ENCODE measurements at places on chromosomes 3 and 15. TPM values are rescaled to one million over a fixed set of nuclear protein-coding genes. Genes with fewer than 3 reads are reported as not detected.

HGD gene
- total RNA-seq: 0.65 TPM

KBTBD13 gene
- total RNA-seq: not detected

SPINK8 gene
- total RNA-seq: not detected

EPHA3 gene
- total RNA-seq: not detected

CADM2 gene
- total RNA-seq: 0.59 TPM

UROC1 gene
- total RNA-seq: not detected

ZPLD1 gene
- not detected for total RNA-seq

OR5H1 gene
- total RNA-seq: not detected

CCK gene
- 2.7 TPM for total RNA-seq

CCDC54 gene
- total RNA-seq: not detected

PIF1 gene
- total RNA-seq: 54.8 TPM

MUC4 gene
- 84.4 TPM for total RNA-seq

HTR3E gene
- total RNA-seq: not detected

PSTPIP1 gene
- total RNA-seq: not detected

BRK1 gene
- 109 TPM for total RNA-seq

DNA sequence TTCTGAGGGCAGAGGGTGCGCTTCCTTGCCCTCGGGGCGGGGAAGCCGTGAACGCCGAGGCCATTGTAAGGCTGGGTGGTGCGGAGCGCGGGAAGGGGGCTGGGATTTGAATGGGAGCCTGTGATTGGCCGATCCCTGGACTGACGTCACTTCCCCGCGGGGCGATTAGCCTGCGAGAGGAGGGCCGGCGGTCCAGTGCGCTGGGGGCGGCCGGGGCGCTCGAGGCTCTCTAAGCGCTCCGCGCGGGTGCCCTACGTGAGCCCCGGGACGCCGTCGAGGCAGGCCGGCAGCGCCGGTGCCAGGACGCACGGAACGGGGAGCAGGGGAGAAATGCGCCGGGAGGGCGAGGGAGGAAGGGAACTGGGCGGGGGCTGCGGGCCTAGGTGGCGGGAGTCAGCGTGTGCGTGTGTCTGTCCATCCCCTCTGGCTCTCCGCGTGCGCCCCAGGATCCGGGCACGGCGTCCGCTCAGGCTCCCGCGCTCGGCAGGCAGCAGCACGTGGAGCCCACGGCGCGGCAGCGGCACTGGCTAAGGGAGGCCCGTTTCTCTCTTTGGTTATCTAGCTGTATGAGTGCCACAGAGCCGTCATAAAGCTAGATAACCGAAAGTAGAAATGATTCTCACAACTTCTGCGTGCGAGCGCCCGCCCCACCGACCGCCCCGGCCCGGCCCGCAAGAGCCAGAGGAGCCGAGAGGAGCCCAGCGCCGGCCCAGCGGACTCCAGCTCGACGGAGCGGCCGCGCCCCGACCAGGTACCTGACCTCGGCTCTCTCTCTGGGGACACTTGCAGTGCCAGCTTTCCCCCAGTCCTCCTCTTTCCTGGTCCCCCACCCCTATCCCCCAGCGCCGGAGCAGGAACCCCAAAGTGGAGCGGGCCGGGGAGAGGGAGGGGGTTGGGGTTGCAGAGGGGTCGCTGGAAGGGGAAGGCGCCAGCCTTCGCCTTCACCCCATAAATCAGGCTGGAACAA is 33.1 kb upstream of the POLG start:
- DNase-seq: no peak

DNA sequence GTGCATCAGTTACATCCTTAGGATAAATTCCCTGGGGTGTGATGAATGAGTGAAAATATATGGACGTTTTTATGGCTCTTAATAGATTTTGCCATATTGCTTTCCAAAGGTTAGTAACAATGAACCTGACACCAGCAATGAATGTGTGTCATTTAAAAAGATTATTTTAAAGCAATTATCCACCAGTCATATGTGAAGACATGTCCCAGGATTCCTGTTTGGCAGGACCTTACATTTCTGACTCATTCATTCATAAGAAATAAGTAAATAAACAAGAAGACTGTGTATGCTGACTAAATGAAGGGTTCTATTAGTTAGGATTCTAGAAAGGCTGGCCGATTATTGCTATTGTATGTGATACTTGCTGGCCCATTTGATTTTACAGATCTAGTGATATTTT is 201.5 kb downstream of the SOX2 start:
- DNase-seq: no peak

DNA sequence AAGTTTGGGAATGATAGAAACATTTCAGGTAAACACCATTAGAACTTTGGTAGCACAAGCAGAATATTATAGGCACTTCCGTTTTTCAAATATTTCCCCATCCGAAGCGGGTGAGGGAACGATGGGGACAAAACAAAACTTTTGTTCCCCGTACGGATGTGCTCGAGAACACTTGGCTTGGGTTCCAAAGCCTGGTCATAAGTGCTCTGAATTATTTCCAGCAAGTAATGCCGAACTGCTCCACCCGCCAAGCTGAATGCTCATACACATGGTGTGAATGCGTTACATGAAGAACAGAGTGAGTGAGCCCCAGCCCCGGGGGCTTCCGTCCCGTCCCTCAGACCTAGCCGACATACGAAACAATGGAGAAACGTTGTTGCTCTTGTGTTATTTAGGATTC is 438.2 kb upstream of the ARRDC4 start:
- no peak for DNase-seq

DNA sequence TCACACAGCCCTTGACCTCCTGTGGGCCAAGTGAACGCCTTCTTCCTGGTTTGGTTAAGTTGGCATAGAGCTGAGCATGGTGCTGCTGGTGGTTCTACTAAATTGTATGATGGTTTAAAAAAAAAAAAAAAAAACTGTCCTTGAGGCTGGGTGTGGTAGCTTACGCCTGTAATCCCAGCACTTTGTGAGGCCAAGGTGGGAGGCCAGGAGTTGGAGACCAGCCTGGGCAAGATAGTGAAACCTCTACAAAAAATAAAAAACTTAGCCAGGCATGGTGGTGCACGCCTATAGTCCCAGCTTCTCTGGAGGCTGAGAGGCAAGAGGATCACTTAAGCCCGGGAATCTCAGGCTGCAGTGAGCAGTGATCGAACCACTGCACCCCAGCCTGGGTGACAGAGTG is 58.9 kb upstream of the FLNB start:
- DNase-seq: no peak

DNA sequence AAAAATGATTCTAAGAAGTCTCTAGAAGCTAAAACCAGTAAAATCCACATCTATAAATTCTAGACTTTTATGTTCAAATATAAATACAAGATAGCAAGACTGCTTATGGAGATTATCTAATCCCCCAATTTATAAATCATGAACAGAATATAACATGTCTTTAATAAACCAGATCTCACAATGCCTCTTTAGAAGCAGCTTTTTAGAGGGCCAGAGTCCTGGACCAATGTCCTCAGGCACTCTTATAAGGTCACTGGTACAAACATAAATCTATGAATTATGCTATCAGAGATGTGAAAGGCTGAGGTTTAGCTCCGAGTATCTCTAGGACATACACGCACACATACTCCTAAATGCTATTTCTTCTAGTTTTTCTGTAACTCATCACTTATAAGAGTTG is 78.3 kb downstream of the ADAM10 start:
- no peak for DNase-seq

- DNase-seq: no peak
Measured at GRCh38 chr15:100900136-100900794, 18.9 kb upstream of the LRRK1 start.

DNA sequence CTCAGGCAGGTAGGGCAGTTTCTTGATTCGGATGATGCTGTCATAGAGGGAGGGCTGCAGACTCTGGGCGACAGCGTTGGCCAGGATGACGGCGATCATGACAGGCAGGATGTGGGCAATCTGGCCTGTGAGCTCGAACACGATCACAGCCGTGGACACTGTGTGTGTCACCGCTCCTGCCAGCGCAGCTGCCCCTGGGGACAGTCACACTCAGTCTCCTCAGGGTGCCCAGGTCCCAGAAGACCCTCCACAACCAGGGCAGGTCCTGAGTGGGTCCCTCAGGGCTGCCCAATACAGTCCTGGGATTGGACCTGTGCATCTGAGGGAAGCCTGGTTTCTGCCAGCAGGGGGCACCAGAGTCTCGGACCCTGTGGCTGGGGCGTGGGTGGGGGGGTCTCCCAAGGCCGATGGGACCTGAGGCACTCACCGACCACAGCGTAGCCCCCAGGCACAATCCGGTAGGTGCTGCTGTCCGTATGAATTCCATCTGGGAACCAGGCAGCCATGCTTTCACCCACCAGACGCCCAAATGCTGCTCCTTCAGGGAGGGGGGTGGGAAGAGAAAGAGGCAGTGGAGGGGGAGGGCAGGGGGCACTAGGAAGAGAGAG is 7.2 kb downstream of the CLCN2 start:
- DNase-seq: peak; percentile 54

GRCh38 chr3:65632414-65632813 is 406.3 kb downstream of the MAGI1 start:
- no peak for DNase-seq

- DNase-seq: no peak
Measured at GRCh38 chr3:158974904-158975303, 173.1 kb downstream of the MFSD1 start.

GRCh38 chr3:108030960-108031359 is 59.9 kb downstream of the CD47 start:
- no peak for DNase-seq

DNA sequence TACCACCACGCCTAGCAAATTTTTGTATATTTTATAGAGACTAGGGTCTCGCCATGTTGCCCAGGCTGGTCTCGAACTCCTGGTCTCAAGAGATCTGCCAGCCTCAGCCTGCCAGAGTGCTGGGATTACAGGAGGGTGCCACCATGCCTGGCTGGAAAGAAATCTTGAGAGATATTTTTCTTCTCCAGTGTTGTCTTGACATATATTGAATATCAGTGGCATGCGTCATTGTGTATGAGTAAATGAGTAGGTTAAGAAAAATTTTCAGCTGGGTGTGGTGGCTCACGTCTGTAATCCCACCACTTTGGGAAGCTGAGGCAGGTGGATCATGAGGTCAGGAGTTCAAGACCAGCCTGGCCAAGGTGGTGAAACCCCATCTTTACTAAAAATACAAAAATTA is 3.5 kb upstream of the PIF1 start:
- peak; percentile 48 for DNase-seq

GRCh38 chr3:43255662-43256061 is 30.7 kb upstream of the SNRK start:
- DNase-seq: no peak

- no peak for DNase-seq
Measured at GRCh38 chr15:88651136-88651732, 12.4 kb downstream of the ISG20 start.

- DNase-seq: peak; percentile 52
Measured at GRCh38 chr3:46699676-46700523, 1.3 kb upstream of the TMIE start.

GRCh38 chr3:197253238-197253947 is 45.0 kb downstream of the DLG1 start:
- no peak for DNase-seq

- DNase-seq: no peak
Measured at GRCh38 chr3:39098473-39099000, 8.9 kb downstream of the GORASP1 start.

DNA sequence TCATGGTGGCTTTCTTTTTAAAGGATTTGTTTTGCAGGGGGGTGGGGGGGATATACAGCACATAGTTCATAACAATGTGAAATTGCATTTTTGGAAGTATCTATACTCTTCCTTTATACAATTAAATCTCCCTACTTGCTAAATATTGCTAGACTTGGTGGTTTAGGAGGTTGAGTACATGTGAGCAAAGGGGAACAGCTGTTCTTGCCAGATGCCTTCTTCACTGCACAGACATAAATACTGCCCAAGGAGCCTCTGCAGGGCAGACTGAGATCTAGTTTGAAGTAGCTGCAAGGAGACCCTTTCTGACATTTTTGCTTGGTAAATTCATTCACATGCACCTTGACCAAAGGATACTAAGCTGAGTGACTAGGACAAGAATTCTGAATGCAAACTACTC is 228.6 kb upstream of the IL12A start:
- DNase-seq: no peak

GRCh38 chr3:17149076-17149475 is 264.3 kb downstream of the PLCL2 start:
- no peak for DNase-seq

- no peak for DNase-seq
Measured at GRCh38 chr3:60147249-60147950, 1097.6 kb upstream of the CFAP20DC start.

GRCh38 chr15:88480981-88481380 is 13.5 kb downstream of the MRPS11 start:
- no peak for DNase-seq

DNA sequence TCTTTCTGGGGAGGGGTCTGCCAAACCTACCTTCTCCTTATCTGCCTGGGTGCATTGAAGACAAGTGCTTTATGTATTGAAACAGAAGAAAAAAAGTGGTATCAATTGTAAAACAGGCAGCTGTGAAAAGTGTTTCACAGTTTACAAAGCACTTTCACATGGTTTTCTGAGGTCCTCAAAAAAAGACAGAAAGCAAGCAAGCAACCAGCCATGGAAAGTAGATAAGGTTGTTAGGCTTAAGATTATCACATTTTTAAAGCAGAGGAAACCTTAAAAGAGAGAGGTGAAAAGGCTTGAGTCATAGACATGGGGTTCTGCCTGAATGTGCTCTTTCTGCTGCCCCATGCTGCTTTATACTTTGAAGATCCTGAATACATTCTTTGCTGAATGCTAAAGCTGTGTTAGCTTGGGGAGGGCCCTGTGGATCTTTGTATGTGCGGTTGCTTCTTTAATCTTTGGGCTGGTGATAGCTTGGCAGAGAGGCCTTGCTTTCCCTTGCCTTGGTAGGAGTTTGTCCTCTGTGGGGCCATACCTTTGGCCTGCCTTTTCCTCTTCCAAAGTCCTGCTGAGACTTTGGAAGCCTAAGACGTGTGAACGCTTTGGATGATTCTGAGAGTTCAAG is 2.6 kb downstream of the SMAD3 start:
- no peak for DNase-seq

DNA sequence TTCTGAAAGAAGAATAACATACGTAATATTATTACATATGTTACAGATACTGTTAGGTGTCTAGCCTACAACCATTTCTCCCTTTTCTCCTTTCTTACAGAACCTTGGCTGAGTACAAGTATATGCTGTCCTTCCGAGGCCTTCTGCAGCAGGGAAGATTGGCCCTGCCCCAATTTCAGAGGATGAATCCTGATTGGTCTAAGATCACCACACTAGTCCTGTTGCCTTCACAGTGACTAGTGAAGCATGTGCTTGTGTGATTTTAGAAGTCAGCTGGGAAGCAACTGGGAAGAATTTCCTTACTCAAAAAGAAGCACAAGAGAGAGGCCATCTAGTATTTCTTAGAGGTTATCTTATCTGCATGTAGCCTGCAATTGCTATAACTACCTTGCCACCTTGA is 30.6 kb upstream of the MECOM start:
- no peak for DNase-seq

DNA sequence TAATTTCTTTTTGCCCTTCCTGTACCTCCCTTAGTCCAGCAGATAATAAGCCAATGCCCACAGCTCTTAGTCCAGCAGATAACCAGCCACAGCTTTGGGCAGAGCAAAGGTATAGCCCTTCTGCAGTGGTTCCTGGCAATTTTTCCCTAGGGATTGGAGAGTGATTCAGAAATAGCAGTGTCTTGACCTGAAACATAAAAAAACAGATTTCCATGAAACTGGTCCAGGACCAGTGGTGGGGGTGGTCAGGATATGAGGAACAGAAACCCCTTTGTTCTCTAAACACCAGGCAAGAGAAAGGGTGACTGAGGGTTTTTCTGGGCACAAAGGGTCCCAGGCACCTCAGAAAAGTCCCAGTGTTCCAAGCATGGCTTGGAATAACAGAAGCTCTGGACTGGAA is 103.4 kb downstream of the ARRDC4 start:
- DNase-seq: no peak
